ENCODE measurements at places on chromosomes 2 and 18. TPM values are rescaled to one million over a fixed set of nuclear protein-coding genes. Genes with fewer than 3 reads are reported as not detected.

- no peak for DNase-seq
These were observed 161.8 kb upstream of the DTNA start for GRCh38 chr18:34548120-34548972.

GRCh38 chr2:223523551-223524001 is 78.6 kb downstream of the SCG2 start:
- DNase-seq: no peak

DNA sequence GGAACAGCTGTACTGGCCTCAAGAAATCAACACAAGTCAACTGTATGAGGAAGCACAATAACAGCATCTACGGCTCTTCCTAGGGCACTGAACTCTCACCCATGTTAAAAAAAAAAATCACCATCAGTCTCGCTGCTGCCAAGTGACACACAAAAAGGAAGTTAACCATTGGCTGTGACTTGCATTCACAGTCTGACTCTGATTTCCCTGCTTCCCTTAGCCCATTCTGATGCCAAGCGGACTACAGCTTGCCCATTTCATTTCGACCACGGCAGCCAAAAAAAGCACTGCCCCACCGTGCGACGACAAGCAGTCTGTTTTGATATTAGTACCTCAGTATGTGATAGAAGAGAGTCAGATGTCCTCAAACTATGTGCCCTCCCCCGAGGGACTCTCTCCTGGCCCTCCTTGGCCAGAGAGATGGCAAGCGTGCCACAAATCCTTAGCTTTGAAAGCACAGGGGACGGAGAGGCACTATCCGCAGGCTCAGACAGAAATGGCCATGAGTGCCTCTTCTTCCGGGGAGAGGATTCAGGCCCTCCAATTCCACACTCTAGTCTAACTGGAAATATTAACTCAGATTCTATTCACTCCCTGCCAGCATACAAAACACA is 250.0 kb downstream of the TCF4 start:
- DNase-seq: no peak

GRCh38 chr2:123961576-123961975 is 63.5 kb upstream of the CNTNAP5 start:
- no peak for DNase-seq

- DNase-seq: no peak
These were observed 65.9 kb upstream of the AFF3 start for GRCh38 chr2:100208141-100208770.

DNA sequence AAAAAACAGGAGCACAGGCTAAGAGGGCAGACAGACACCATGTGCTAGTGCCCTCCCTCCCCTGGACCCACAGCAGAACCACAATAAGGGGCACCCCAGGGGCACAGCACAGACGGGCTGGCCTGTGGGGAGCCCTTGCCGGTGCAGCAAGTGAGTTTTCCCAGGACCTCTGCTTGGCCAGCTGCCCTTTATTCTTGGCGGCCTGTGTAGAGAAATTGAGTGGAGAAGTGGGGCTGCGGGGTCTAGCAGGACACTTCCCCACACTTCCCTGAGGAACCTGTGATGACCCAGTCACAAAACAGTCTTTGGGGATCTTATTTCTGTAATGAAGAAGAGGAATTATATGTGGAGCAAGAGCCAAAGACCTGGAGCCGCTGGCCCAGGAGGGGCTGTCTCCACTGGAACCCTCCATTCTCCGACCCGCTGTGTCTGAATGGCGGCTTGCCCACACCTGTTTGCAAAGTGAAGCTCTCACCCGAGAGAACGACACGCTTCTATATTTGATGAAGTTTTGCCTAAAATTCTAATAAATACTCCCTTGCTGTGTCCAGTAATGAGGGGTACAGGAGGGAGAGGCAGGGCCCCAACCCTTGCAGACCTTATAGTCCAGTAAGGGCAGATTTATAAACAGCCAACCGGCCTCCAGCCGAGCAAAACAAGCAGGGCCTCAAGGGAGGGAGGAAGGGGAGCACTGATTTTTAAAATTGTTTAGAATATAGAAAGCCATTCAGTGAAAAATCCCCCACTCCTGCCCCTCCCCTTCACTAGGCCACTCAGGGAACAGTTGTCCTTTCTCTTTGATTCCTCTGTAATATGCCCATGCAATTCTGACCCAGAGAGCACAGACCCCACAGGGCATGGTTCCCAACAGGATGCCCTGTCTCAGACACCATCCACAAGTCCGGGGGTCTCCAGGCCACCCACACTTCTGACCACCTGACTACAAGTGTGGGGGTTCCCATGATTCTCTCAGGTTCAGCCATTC is 44.7 kb upstream of the SNED1 start:
- DNase-seq: no peak

GRCh38 chr2:145650226-145650625 is 1130.3 kb upstream of the ZEB2 start:
- no peak for DNase-seq

GRCh38 chr18:45995461-45995860 is 28.3 kb upstream of the EPG5 start:
- no peak for DNase-seq

DNA sequence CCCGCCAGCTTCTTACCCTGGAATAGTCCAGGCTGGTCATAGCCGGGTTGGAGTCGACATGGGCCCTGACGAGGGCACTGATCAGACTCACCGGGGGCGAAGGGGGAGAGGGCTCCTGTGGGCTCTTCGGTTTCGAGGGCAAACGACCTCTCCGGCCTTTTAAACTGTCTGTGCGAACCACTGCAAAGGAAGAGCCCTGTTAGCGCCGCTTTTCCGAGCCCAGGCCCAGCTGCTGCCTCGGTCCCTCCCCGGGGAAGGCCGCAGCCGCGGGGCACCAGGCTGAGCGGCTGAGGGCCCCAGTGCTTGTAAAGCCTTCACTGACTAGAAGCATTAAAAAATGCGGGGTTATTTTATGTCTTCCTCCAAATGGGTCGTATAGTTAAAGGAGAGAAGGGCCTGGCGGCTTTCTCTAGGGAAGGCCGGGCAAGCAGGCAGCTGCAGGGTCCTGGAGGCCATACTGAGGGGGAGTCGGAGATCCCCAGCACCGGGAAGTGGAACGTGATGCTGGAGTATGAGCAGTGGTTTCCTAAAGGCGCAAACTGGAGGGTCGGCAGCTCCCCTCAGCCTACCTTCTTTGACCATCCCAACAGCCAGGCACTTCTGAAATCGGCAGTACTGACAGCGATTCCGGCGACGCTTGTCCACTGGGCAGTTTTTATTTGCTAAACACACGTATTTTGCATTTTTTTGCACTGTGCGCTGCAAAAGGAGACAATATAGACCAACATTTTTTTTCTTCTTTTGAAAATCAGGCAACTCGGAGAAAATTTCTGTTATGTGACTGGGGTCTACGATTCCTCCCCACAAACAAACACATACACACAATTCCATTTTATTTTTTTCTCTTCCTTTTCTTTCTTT is 4.5 kb downstream of the NR4A2 start:
- no peak for DNase-seq

DNA sequence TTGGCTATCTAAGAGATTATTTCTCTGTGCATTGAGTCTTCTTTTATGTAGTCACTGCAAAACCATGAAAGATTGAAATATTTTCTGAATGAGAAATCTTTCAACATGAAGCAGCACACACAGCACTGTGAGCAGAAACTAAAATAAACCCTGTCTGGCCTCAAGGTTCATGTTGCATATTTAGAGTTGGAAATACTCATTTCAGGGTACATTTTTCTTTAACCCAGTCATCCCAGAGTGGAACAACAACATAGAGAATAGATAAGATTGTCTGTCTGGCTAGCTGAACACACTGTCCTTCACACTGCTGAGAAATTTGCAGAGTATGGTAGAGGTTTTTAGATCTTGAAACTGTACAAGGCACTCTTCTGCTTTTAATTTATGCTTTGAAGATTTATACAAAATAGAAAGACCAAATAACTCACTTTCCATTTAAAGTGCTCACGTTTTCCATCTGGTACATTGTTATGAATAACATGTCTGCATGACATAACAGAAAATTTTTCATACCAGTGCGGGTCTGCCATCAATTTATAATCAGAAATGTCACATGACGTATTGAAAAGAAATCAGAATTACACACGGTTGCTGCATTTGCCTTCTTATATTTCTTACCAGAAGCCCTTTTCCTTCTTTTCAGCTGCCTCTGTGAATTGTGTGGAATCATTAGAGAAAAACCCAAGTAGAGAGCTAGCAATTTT is 25.0 kb upstream of the FN1 start:
- DNase-seq: no peak

GRCh38 chr2:138205281-138205680 is 241.0 kb downstream of the HNMT start:
- DNase-seq: no peak

The MAP4K4 gene
- total RNA-seq: 45.9 TPM

The LYPD6B gene
- total RNA-seq: not detected

The EVA1A gene
- total RNA-seq: not detected

The TMEM178A gene
- total RNA-seq: not detected

The LYG1 gene
- 0.98 TPM for total RNA-seq

The ABCG8 gene
- not detected for total RNA-seq

The NEUROD1 gene
- not detected for total RNA-seq

Data from activated CD8-positive, alpha-beta memory T cell treated with anti-CD3 and anti-CD28 coated beads, Interleukin-2, amount 10 ng/mL, durations not matched to agents 7 days and 5 days (primary cell).